H7 (cell line): ENCODE measurements at places on chromosomes 6 and 20.

DNA sequence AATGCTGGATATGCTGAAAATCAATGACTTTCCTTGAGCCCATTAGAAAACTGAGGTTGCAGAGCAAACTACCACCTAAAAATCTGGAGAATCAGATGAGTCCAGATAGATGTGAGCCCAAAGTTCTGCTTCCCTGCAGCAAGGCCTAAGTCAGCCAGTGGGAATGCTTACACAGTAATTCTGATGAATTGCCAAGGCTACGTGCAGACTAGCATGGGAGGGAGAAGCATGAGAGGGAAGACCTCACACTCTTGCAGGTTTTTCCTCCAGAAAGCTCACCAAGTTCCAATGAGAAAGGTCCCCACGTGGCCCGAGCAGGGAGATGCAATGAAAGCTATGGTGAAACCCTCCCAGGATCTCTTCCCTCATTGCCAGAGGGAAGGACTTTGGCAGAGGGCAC is 104.8 kb upstream of the SIRPA start:
- no peak for DNase-seq

DNA sequence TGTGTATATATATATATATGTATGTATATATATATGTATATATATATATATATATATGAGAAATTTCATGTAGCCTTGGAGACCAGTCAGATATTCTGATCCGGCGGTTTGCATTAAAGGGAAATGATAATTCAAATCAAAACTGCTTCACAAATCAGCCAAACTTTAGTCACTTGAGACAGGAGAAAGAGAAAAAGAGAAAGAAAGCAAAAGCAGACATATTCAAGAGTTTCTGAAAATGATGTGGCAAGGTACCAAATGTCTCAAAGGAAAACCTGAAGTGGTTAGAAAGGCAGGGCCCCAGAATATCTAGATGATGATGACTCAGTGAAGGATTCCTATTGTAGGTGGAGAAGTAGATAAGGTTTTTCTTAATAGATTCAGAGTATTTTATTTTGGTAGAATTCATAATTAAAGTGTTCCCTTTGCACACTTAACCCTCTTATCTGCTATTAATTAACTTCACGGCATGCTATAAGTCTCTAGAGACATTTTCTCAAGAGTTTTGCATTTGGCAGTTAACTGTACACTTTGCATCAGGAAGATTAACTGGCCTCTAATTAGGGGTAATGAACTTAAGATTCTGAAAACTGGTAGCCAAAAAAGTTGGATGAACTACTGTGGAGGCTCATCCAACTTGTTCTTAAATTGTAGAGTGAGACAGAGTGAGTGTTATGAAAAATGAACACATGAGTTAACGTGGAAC is 50.1 kb upstream of the ASF1A start:
- no peak for DNase-seq

DNA sequence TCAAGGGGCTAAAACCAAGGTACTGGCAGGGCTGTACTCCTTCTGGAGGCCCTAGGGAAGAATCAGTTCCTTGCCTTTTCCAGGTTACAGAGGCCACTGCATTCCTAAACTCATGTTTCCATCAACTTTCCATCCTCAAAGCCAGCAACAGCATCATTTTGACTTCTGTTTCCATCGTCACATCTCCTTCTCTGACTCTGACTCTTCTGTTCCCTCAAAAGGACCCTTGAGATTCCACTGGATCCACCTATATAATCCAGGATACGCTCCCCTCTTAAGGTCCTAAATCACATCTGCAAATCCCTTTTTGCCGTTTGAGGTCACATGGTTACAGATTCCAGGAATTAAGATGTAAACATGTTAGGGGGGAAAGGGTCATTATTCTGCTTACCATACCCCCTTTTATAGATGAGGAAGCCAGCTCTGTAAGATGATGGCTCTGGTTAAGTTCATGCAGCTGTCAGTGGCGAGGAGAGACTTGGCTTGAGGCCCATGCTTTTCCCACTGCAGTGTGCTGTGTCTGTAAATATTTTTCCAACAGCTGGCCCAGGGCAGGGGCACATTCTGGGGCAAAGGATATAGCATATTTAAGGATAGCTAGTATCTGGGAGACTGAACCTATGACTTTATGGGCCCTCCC is 114.6 kb downstream of the TNFRSF21 start:
- no peak for DNase-seq

GRCh38 chr20:50528804-50529351 is 18.7 kb downstream of the PTPN1 start:
- DNase-seq = no peak

GRCh38 chr6:106206905-106207304 is 118.7 kb downstream of the ATG5 start:
- DNase-seq = no peak

DNA sequence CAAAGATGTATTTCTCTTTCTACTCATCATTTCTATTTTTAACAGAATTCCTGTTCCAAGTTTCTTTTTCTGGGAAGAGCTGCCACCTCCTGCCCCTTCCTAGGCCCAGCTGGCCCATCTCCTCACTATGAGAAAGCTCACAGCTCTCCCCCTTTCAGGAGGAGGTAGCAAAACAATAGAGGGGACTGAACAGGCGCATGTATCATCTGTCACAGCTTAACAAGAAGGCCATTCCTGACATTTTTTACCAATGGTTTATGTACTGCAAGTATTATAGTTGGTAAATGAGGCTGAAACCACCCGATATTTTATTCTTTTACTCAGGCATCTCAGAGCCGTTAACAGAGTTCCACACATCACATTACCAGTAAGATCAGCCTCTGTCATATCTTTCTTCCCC is 103.7 kb upstream of the MTHFD1L start:
- no peak for DNase-seq

DNA sequence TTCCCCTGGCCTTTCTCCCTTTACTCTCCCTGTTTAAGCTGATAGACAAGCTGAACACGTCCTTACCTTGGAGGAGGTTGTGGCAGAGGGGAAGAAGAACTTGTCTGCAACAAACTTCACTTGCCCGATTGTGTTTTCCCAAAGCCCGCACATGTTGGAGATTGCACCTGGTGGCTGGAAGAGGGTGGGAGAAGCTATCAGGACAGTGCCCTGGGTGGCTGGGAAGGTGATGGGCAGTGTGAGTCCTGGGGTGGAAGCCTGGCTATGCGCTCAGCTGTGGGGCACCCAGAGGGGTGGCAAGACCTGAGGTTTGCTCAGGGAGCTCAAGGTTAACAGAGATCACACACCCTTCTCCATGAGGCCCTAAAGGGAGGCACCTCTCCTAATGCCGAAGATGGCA is 25.0 kb upstream of the SSTR4 start:
- DNase-seq = no peak

GRCh38 chr20:31967830-31968249 is at the start of gene XKR7:
Gene XKR7 (plus strand): TSS chr20:31968151. CDS start chr20:31968176, 25 bp downstream.
- peak; percentile 96 for DNase-seq

DNA sequence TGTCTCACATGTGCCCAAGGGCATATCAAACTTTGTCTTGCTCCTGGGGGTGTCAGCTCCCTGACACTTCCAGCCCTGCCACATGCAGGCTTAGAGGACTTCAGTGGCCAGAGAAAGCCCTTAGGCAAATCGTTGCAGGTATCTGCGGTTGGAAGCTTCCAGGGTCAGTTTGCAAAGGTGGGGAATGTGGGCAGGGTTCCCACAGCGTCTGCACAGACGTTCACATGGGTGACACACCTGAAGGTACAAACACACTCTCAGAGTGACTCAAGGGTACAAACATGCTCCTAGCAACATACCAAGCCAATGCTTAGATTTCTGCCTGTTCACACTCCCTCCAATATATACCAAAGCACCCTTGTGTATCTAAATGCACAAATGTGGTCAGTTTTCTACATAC is 30.0 kb downstream of the VSTM2L start:
- DNase-seq = peak; percentile 37

DNA sequence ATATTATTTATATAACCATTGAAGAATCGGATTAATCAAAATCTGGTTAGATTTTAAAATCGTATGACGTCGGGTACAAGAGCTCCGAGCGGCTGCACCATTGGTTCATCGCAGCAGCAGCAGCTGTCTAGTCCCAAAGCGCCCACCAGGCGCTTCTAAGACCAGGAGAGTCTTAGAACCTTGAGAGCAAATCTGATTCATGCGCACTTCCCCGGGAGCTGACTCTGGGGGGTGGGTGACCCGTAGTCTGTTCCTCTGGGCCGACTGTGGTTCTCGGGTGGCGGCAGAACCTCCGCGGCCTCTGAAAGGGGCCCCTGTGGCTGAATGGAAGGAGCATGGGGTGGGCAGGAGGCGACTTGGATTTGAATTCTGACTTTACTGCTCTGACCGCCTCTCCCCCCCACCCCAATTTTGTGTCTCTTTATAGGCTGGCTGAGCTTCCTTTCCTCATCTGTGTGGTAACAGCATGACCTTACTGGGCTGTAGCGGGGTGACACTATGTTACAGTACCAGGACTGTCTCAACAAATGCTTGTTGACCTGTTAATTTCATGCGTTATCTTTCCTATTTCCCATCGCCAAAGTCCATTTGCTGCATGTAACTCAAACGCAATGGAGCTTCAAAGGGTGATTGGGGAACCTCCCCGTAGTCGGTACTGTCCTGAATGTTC is 119.7 kb downstream of the RTN4IP1 start:
- peak; percentile 65 for DNase-seq

DNA sequence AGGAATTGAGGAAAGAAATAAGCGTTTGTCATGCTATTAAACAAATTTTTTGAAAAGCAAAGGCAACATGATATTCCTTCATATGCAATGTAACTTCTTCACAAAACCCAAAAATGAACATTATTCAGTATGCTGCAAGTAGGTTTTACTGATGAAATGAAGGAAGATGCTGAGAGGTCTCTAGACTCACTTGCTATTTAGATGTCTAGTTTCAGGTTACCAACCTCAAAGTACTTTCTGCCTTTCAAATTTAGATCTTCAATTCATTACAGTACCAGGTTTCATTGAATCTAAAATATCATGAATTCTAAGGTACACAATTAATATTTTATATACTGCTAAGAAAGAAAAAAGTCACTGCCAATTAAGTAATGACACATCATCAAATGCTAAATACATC is 39.9 kb downstream of the MYO6 start:
- no peak for DNase-seq

DNA sequence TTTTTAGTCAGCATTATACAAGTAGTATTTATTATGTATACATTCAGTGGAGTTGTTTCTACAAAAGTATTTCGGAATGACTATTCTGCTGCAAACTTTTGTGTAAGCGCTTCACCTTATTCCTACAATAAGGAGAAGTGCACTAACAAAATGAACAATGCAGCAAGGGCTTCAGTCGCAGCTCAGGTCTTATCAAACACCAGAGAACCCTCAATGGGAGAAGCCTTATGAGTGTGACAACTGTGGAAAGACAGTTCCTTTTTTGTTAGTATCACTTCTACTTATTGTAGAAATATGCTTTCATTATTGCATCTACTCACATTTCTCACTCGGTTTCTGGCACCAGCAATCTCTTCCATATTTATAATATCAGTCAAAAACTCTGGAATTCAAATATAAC is 18.8 kb downstream of the ZKSCAN3 start:
- no peak for DNase-seq

GRCh38 chr6:159728531-159728964 is 1.2 kb downstream of the WTAP start:
- no peak for DNase-seq

GRCh38 chr6:43644940-43645612 is at the start of gene RSPH9:
Gene RSPH9 (plus strand): TSS chr6:43645036. CDS start chr6:43645099, 63 bp downstream.
- peak; percentile 98 for DNase-seq
